ENCODE measurements at places on chromosomes 6 and 20.
A peak's percentile ranks its signal among the peaks of the same experiment; 100 is the strongest.

DNA sequence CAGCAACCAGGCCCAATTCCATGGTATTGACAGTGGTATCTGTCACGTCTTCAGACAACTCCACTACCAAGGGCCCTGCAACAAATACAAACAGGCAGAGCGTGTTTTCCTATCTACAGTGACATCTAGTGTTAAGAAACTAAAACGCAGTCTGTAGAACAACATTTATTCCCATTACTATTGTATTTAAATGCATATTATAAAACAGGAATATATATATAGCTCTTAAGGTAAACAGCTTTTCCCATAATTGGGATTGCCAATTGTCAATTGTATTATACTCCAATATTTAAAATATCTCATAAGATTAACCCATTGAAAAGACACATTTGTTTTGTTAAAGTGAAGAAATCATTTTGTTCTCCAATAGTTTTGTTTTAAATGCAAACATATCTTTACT lies 97.2 kb downstream of the KIF16B start:
- no peak for DNase-seq

GRCh38 chr6:163748886-163749285 lies 334.4 kb downstream of the QKI start:
- no peak for DNase-seq

DNA sequence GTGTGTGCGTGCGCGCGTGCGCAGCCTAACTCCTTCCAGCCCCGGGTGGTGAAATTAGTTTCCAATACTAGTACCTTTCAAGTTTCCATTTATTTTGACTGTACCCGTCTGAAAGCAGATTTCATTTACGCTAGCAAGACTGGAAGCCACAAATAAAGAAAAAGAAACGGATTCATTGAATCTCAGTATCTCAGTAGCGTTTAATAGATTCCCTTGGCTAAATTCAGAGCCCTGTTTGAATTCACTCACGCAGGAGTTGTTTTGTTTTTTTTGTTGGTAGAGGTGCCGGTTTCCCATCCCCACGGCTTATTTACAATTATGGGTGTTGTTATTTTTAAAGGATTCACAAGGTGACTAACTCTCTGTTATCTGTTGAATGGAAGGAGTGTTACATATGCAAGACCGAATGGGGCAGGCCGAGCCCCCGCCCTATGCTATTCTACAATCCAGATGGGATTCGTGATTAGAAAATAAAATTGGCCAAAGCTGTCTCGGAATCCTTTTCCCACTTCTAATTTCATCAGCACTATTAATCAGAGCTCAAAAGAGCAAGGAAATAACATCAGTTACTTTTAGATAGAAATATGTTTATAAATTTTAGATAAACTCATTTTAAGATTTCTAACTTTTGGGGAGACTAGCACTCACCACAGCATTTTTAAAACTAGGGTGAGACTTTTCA lies 2.3 kb upstream of the INSM1 start:
- no peak for DNase-seq

DNA sequence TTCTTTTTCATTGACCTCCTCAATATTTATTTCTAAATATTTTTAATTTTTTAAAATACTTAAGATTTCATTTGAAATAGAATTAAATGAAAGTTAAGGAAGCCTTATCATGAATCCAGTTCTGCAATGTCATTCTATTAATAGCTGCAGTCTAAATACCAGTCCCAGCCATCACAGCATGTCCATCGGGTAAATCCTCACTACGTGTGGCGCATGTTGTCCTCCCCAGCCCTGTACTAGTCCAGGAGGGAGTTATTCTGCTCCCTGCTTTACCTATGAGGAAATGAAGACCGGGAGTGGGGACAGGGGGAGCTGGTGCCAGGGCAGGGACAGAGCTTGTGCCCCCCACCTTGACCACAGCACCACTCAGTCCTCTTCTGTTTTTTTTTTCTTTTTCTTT lies 125.1 kb upstream of the QKI start:
- DNase-seq, result no peak

- DNase-seq, result no peak
Measured at GRCh38 chr6:89013438-89013837, 50.0 kb upstream of the RNGTT start.

- DNase-seq, result no peak
Measured at GRCh38 chr6:159093609-159094443, 49.0 kb upstream of the TAGAP start.

- DNase-seq, result no peak
Measured at GRCh38 chr20:57698867-57699275, 10.9 kb downstream of the PMEPA1 start.

DNA sequence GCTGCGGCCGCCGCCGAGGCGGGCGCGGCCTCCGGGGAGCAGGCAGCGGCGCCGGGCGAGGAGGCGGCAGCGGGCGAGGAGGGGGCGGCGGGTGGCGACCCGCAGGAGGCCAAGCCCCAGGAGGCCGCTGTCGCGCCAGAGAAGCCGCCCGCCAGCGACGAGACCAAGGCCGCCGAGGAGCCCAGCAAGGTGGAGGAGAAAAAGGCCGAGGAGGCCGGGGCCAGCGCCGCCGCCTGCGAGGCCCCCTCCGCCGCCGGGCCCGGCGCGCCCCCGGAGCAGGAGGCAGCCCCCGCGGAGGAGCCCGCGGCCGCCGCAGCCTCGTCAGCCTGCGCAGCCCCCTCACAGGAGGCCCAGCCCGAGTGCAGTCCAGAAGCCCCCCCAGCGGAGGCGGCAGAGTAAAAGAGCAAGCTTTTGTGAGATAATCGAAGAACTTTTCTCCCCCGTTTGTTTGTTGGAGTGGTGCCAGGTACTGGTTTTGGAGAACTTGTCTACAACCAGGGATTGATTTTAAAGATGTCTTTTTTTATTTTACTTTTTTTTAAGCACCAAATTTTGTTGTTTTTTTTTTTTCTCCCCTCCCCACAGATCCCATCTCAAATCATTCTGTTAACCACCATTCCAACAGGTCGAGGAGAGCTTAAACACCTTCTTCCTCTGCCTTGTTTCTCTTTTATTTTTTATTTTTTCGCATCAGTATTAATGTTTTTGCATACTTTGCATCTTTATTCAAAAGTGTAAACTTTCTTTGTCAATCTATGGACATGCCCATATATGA lies 3.2 kb downstream of the MARCKS start:
- no peak for DNase-seq

DNA sequence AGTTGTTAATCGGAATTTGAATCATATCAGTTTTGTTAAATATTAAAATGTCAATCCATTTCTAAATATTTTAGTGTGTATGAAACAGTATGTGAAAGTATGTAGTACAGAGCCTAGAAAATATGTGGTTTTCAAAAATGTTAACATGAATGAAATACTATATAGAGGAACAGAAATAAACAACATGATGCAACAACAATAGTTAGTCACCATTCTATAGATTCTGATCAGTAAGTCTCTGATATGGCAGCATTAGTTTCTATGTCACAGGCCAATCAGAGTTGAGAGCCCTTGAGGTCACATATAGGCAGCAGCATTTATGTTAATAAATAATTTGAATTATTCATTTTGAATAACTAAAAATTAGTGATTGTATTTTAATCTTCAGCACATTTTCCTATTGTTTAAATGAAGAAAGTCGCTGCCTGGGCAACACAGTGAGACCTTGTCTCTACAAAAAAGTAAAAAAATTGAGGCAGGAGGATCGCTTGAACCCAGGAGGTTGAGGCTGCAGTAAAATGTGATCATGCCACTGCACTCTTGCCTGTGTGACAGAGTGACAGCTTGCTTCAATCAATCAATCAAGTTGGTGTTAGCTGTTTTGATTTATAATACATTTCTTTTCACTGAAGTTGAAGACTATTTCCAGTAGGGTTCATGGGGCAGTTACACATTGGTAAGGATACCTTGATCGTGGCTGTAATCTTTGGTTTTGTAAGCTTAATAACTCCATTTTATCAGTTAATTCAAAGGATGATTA lies 11.5 kb upstream of the MAP3K7 start:
- DNase-seq, result no peak

- no peak for DNase-seq
Measured at GRCh38 chr20:35385733-35386132, 26.0 kb downstream of the UQCC1 start.

GRCh38 chr6:135904666-135905065 lies 53.2 kb downstream of the PDE7B start:
- no peak for DNase-seq

GRCh38 chr6:20211037-20211940 lies 980 bp downstream of the MBOAT1 start:
- DNase-seq, result no peak

DNA sequence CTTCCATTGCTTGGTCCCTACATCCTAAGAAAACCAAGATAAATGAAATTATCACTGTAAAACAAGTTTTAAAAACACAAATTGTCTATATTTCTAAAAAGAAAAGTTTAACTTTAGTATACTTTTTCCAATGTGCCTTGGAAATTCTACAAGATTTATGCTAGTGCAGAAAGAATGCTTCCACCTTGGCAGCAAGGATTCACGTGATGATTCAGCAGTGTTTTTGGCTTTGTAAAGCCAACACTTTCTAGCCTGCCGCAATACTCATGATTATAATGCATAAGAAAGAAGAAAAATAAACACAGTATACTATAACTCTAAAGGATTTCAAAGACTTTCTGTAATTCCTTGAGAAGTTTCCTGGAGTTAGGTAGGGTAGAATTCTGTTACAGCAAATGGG lies 442.7 kb downstream of the TENT5A start:
- no peak for DNase-seq

DNA sequence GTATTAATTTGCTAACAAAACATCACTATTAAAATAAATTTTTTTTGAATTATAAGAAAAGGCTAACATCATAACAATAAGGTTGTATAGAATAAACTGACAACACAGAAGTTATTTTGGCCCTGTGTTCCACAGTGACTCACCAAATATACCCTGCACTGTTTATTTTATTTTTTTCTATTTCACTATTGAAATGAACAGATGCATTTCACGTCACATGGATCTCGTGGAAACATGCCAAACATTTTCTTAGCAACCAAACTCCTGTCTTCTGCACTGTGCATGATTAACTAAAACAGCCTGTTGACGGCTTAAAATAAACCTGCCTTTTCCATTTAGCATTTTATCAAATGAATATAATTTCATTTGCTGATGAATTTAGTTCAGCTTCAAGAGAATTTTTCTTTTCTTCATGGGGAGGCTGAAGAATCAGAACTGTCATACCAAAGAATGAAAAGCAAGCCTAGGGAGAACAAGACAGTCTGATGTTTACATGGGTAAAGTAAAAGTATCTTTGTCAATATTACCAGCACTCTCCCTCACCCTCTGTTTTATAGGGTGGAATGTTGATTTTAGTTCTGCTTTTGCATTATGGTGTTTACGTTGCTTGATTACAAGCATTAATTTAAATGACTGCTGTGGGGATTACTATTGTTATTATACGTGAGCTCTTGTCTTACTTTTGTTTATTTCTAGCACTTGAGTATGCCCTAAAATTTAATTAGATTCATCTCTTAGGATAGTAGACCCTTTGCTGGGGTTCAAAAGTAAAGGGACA lies 115.3 kb downstream of the LCA5 start:
- DNase-seq, result no peak

DNA sequence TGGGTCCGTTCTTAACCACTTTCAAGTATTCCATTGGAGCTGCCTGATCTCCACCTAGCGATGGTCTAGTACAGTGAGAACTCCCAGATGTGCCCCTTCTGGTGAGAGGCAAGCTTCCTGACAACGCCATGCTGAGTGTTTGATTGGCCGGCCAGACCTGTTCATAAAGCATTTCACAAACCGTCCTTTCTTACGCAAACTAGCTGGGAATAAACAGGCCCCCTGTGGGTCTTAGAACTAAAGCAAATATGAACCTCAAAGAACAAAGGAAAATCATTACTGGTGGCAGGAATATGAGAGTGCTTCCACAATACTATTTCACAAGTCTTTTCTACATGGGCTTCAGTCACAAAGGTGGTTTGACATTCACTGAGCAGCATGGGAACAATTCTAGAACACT lies 15.6 kb upstream of the GCNT2 start:
- DNase-seq, result no peak

DNA sequence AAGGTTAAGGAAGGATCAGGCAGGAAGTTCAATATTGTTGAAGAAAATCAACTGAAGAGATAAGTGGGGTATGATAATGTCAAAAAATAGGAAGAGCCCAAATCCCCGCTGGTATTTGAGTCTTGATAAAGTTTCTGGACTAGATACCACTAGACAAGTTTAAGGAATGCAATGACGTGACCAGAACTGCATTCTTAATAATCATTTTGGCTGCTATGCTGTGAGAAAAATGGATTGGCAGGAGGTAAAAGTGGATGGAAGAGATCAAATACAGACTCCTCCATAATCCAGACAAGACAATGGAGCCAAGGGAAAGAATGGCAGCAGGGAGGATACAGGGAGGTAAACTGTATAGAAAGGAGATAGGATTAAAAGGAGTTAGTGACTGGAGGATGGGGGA lies 128.2 kb downstream of the COL12A1 start:
- DNase-seq, result no peak

GRCh38 chr20:9407805-9408421 lies 106.5 kb upstream of the LAMP5 start:
- peak; percentile 57 for DNase-seq

DNA sequence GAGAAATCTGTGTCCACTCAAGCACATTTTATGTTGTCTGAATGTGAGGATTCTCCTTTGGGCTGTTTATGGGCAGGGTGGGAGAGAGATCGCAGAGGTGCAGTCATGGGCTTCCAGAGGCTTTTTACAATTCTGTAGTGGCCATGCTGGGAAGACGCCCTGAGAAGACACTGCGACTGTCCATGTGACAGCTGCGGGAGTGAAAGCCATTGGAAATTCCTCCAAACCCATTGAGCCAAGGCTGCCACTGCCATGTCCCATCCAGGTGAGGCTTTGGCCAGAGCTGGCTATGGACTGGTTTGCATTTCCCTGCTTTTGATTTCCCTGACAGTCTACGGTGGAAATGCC lies 216.9 kb upstream of the ECI2 start:
- DNase-seq, result no peak

- no peak for DNase-seq
Measured at GRCh38 chr20:24102749-24103333, 114.3 kb upstream of the GGTLC1 start.

- no peak for DNase-seq
Measured at GRCh38 chr6:119129148-119129967, 50.9 kb upstream of the FAM184A start.

GRCh38 chr6:7142918-7143475 lies 35.2 kb downstream of the RREB1 start:
- DNase-seq, result no peak
